ENCODE measurements at places on chromosomes 16 and 17.

DNA sequence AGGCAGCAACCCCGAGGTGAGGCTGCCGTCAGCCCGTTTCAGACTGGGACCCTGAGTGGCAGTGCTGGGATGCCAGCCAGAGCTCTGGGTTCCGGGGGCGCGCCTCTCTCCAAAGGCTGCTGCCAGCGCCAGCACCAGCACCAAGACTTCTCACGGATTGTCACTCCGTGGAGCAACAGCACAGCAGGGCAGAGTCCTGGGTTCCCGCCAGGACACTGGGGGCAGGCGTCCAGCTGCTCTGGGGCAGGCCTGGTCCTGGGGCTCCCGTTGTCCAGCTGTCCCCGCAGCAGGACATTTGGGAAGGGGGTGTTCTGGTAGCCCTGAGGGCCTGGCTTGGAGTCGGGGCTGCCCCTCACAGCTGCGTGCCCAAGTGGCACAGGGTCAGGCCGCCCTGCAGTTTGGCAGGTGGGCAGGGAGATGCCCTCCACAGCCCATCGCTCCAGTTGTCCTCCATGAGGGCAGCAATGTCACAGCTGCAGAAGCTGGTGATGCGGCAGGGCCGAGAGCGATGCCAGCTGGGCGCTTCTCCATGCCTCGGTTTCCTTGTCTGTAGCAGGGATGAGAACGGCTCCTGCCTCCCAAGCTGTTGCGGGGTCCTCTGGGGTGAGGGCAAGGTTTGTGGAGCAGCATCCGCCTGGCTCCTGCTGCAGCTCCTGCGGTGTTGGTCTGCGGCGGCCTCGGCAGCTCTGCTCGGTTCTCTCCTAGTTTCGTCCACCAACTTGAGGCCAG is 137.3 kb upstream of the CIBAR2 start:
- no peak for DNase-seq

GRCh38 chr16:21590287-21590686 is 9.1 kb upstream of the METTL9 start:
- no peak for DNase-seq

DNA sequence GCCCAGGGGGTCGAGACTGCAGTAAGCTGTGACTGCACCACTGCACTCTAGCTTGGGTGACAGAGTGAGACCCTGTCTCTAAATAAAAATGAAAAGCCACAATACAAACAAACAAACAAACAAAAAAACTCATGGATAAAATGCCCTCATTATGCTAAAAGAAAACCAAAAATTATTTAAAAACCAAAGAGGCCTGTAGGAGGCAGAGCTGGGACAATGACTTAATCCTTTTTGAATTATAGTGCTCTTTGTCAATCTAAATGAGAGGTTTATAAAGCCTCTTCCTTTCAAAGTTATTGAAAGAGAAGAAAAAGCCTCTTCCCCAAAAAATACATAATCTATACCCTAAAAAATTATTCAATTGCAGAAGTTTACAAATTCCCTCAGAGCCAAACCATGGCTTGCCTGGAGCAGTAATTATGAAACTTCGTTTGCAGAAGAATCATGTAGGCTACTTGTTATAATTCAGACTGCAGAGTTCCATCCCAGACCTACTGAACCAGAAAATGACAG is 18.5 kb downstream of the CRLF3 start:
- no peak for DNase-seq

DNA sequence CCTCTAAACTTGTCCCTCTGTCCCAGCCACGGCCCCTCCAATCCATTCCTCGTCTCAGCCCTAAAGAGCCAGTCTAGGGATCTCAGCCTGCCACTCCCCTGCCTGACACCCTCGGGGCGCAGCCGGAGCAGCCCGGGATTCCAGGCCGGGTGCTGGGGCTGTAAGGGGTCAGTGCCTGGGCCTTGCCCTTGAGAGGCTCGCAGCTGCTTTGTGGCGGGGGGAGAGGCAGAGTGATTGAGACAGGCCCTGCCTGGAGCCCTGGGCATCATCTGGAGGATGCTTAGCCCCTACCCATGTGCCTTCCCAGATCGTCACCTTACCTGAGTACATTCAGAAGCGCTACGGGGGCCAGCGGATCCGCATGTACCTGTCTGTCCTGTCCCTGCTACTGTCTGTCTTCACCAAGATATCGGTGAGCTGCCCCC is 8.3 kb downstream of the SLC5A10 start:
- DNase-seq: no peak

GRCh38 chr16:69105501-69106361 is at the start of gene HAS3:
HAS3 (plus strand) TSS chr16:69105653; CDS start chr16:69109396, 3,743 bp downstream.
- DNase-seq: no peak

DNA sequence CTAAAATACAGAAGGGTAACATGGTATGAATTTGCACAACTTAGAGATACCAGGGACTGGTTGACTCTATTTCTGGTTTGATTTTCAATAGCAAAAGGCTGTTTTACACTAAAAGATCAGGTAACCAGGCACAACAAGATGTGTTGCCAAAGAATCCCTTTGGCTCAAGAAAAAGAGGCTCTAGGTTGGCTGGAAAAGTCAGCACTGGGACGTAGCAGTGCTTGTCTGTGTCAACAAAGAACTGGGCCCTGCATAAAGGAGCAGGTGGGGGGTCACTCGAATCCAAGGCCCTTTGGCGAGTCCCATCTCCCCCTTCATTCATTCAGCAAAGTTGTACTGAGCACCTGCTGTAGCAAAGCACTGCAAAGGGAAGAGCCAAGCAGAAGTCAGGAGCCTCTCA is 18.4 kb downstream of the SDR42E1 start:
- DNase-seq: no peak

DNA sequence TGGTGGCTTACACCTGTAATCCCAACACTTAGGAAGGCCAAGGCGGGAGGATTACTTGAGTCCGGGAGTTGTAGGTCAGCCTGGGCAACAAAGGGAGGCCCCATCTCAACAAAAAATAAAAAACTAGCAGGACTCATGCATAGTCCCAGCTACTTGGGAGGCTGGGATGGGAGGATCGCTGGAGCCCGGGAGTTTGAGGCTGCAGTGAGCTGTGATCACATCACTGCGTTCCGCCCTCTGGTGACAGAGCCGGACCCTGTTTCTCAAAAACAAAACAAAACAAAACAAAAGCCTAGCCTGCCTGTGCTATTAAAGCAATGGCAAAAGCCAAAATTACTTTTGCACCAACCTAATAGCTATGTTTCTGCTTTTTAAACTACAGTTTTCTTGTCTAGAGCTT is 1.5 kb downstream of the FCSK start:
- DNase-seq: no peak

DNA sequence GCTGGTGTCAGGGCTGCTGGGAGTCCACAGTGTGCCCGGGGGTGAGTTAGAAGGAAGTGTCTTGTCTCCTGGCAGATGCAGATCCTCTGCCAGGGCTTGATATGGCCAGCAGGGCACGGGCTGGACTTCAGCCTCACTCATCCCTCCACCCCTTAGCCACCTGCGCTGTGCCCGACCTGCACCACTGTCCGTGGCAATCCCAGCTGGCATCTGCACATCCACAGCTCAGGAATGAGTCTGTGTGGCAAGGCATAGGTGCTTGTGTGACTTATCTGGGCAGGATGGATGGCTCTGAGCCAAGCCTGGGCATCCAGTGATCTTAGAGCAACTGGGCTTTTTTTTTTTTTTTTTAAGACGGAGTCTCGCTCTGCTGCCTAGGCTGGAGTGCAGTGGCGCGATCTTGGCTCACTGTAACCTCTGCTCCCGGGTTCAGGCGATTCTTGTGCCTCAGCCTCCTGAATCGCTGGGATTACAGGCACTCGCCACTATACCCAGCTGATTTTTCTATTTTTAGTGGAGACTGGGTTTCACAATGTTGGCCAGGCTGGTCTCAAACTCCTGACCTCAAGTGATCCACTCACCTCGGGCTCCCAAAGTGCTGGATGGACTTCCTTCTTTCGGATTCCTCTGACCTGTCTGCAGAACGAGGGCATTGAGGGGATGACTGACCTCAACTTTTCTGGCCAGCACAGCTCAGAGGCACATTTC is 22.5 kb upstream of the CACNG1 start:
- no peak for DNase-seq

DNA sequence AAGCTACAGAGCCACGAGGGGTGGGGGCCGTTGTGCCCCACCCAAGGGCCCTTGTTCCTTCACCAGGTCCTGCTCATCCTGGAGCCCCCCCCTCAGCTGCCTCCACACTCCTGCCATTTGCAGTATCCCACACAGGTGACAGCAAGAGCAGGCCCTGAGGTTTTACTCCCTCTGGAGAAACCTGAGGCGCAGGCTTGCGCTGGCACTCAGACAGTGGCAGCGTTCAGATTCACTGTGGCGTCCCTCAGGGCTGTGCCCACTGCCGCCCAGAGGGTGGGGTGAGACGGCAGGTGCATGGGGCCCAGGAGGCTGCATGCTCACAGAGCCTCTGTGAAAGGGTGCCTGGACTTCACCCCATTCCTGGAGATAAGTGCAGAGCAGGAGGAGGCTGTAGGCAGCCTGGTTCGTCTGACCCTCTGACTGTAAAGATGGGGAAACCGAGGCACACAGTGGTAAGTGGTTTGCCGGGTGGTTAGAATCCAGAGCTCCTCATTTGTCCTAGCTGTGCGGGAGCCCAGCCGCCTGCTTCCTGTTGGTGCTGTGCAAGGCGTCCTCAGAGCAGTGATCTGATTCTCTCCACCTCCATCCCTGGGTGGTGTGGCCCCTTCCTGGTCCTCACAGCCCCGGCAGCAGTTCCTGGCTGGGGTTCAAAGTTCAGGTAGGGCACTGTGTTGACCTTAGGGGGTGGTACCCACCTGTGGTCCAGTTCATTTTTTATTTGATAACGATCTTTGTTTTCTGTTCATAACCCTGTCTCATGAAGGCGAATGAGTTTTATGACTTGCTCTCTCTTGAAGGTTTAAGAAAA is 1.6 kb downstream of the SPIRE2 start:
- no peak for DNase-seq

GRCh38 chr16:58859958-58860669 is 126.0 kb upstream of the GOT2 start:
- DNase-seq: no peak

DNA sequence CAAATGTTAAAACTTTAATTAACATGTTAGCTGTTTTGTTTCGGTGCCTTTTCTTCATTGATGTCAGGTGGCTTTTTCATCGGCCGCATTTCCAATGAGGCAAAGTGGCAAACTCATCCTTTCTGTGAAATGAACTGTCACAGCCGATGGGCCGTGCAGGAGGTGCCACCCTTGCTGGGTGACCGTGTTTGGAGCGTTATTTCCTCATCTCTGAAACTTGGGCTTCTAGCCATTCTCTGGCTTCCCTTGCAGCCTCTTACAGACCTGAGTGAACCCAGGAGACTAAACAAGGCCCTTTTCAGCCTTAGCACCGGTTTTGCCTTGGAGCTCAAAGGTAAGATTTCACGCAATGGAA is 42.2 kb upstream of the PRSS54 start:
- no peak for DNase-seq

DNA sequence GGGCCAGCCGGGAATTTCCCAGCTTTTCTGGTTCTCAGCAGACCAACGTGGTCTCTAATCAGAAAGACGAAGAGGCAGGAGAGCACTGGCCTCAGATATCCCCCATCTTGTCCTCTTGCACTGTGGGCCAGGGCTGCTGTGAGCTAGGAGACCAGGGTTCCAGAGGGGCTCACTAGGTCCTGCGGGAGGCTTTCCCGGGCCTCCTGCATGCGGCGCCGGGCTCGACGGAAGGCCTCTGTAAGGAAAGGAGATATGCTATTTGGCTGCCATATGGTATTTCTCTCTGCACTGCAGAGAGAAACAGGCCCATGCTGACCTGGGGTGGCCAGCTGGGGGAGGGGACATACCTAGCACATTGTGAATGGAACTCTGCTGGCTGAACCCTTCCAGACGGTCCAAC is 13.1 kb downstream of the MKS1 start:
- no peak for DNase-seq

- no peak for DNase-seq
Measured at GRCh38 chr16:82756283-82756599, 129.5 kb downstream of the CDH13 start.

DNA sequence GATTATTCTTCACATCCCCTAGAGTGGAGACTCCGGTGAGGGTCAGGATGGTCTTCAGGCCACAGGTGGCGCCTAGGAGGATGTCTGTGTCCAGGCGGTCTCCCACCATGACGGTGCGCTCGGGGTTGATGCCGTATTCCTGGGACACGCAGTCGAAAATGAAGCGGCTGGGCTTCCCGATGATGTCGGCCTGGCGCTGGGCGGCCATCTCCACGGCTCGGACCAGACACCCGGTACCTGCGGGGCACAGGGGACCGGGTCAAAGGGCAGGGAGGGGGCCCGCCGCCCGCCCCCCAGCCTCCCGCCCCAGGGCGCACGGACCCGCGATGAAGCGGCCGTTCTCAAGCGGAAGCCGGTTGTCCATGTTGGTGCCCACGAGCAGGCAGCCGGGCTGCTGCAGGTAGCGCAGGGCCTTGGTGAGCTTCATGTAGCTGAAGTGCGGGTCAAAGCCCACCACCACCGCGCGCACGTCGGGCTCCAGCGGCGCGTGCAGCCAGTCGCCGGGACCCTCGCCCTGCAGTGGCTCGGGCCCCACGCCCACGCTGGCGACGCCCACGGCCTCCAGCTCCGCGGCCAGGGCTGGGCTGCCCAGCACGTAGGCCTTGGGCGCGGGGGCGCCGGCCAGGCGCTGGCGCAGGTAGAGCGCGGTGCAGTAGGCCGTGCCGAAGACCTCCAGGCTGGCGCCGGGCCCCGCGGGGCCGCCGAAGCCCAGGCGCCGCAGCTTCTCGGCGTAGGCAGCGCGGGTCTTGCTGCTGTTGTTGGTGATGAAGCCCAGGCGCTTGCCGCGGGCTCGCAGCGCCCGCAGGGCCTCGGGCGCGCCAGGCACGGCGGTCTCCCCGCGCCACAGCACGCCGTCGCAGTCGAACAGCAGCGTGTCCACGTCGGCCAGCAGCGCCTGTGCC is 572 bp downstream of the PGP start:
- DNase-seq: no peak

DNA sequence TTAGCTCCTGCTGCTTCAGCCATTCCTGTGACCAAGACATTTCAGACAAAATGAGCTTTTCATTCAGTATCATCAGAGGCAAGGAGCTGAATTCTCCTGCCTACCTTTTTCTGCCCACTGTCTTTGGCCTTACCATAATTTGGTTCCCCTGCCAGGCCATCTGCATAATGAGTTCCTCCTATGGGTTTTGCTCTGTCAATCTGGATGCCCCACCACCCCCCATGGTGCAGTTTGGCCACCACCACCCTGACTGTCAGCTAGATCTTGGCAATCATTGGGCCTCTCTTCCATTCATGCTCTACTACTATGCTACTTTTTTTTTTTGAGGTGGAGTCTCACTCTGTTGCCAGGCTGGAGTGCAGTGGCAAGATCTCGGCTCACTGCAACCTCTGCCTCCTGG is 169.2 kb upstream of the ZKSCAN2 start:
- no peak for DNase-seq

- DNase-seq: no peak
Measured at GRCh38 chr16:57081744-57082143, 10.6 kb upstream of the CPNE2 start.

GRCh38 chr17:55426851-55427586 is 5.4 kb upstream of the MMD start:
- no peak for DNase-seq
